ENCODE measurements at places on chromosomes 13 and 19. TPM values are rescaled to one million over a fixed set of nuclear protein-coding genes. Genes with fewer than 3 reads are reported as not detected.

DNA sequence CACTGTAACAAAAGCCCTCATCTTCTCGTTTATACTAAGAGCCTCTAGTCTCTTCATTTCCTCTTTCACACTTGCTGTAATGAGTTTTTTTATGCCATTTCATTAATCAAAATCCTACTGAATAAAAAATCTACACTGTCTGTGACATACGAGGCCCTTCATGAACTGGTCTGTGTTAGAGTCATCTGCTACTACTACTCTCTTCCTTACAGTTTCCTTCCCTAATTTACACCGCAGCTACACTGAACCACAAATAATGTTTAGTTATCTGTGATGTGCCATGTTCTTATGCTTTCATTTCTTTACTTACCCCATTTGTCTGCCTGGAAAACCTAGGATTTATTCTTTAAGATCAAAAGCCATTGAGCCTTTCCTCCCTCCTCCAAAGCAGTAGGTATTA lies 16.0 kb downstream of the UFM1 start:
- no peak for DNase-seq

DNA sequence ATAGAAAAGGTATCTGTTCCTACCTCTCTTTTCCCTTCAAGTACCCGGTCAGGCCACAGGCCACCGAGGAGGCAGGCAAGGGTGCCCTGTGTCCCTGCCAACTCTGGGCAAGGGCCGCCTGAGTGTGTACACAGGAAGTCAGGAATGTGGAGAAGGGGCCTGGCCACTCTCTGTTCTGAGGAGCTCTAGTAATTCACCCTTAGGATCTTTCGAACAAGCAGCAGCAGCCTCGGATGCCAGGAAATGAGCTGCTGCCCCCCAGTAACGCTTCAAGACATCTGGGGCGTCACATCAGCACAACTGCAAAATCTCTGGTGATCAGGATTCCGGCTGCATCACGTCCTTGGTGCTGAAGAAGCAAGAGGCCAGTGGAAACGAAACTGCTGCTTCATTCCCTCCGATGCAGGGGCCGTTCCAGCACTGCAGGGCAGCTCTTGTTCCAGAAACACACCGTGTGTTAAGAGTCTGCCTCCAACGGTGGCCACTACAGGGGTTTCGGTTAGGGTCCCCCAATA lies 2.0 kb downstream of the RAB20 start:
- DNase-seq, result peak; percentile 25

VSIG10L gene
- 8.5 TPM for total RNA-seq

DNA sequence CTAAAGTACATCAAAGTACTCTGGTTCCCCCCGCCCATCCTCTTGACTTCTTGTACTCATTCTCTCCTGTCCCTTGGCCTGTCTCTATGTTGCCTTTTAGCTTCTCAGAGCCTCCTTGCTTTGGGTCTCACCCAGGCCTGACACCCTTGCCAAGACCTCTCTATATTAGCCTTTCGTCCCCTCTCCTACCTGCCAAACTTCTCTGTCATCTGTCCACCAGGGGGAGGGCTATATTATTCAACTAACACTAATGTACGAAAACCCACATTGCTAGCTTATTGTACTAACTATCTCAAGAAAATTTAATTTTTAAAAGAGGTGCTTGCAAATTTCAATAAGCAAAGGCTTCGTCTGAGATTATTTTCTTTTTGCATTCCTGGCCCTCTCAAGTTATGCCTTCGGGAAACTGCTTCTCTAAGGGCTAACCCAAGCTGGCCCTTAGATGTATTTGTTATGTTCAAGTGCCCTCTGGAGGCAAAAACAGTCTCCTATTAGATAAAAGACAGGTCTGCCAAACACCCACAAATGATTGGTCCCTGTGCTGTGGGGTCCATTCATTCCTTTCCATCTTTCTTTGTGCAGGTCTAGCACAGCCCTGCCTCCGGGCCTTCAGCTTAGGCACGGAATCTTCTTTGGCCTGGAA lies 6.3 kb upstream of the MRPS31 start:
- DNase-seq, result peak; percentile 31

DNA sequence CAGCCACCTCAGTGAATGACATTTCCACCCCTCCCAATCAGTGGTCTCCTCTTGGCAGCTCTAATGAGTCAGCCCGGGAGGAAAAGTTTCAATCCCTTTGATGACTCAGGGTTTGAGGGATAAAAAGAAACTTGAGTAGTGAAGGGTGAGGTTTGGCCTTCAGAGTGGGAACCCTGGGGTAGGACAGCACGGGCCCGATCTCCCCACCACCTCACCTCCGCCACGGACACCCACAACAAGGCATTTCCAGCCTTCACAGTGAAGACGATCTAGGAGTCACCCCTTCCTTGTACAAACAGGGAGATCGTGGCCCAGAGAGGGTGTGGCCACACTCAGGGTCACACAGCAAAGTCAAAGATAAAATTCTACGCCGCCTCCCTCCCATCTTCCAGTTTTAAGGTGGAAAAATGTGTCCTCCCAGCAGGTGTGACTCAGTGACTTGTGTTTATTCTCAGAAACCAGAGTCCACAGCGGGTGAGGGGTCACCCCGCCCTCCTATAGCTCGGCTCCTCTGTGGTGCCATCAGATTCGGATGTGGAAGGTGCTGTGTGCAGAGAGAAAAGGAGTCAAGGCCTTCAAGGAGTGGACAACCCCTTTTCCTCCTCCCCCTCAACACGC lies 12.3 kb downstream of the CIB3 start:
- peak; percentile 79 for DNase-seq

- DNase-seq, result no peak
Measured at GRCh38 chr19:4087787-4088679, 21.3 kb upstream of the ZBTB7A start.

DNA sequence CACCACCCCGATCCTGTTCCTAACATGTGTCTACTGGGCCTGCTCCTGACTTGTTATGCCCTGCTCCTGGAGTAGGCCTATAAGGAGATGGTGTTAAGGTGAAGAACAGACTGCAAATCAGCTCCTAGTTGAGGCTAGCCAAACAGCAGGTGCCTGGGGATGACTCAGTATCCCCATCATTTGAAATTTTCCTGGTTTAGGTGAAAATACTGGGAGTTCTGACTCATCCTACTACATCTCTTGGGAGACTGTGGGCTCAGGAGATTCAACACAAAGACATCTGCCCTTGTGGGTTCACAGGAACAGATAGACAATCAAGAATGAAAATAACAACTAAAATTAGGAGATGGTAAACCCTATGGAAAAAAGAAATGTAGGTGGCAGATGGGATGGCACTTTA lies 41.2 kb downstream of the BRD4 start:
- no peak for DNase-seq

DNA sequence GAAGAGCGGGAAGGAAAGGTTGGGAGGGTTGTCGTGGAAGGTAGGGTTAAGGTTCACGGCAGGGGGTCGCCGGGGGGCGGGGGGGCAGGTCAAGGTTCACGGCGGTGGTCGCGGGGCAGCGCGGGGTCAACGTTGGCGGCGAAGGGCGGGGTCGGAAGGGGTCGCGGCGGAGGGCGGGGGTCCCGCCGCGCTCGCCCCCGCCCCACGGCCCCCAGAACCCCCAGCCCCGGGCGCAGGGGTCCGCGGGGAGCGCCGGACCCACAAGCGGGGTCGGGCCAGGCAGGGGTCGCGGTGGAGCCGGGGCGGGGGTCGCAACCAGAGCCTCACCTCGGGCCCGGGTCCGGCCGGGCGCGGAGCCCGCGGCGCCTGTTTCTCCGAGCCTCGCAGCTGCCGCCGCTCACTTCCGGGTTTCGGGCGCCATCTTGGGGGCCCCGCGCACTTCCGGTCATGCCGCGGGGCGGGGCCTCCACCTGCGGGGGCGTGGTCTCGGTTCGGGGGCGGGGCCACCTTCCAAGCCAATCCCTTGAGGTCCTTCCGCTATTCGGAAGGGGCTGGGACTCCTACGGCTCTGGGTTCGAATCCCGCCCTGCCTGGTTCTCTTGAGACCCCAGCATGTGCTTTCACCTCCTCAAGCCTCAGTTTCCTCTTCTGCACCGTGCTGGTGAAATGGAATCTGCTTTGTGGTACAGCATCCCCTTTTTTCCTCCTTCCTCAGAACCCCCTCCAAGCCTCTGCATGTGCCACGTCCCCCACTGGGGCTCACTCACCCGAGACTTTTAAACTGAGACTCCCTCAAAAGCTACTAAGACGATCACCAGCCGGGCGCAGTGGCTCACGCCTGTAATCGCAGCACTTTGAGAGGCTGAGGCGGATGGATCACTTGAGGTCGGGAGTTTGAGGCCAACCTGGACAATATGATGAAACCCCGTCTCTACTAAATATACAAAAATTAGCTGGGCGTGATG lies at the start of gene SBNO2:
TSS of gene SBNO2 (minus strand) at position 424 of the 965 bp plus-strand sequence. CDS start 19,992 bp downstream, outside the sequence.
- DNase-seq, result peak; percentile 61

DNA sequence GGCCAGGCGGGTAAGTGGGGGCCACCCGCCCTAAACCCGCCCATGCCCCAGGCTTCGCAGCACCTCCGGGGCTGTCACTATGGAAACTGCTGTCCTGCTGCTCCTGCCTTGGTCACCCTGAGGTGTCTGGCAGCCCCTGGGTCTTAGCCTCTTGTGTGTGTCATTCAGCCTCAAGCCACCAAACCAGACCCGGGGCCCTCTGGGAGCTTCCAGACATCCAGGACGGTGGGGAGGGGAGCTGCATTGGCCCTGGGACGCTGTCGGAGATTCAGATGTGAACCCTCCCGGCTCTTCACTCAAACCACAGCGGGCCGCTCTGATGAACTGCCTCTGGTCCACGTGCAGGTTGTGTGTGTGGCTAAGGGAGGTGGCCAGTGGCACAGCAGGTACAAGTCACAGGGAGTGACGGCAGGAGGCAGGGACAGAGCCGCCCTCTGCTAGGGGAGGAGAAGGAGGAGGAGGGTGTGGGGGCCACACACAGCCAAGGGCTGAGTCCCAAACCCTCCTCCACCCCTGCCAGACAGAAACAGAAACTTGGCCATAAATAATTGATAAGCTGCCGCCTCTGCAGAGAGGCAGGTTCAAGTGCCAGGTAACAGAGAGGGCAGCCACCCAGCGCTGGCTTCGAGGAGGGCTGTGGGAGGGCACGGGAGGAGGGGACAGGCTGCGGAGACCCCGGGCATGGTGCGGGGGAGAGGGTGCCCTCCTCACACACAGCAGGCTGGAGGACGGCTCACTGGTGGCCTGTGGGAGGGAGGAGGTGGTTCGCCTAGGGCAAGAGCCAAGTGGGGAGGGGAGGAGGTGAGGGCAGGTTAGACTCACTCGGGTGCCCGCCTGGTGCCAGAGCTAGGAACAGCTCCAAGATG lies 8.0 kb downstream of the NANOS3 start:
- DNase-seq, result no peak

DNA sequence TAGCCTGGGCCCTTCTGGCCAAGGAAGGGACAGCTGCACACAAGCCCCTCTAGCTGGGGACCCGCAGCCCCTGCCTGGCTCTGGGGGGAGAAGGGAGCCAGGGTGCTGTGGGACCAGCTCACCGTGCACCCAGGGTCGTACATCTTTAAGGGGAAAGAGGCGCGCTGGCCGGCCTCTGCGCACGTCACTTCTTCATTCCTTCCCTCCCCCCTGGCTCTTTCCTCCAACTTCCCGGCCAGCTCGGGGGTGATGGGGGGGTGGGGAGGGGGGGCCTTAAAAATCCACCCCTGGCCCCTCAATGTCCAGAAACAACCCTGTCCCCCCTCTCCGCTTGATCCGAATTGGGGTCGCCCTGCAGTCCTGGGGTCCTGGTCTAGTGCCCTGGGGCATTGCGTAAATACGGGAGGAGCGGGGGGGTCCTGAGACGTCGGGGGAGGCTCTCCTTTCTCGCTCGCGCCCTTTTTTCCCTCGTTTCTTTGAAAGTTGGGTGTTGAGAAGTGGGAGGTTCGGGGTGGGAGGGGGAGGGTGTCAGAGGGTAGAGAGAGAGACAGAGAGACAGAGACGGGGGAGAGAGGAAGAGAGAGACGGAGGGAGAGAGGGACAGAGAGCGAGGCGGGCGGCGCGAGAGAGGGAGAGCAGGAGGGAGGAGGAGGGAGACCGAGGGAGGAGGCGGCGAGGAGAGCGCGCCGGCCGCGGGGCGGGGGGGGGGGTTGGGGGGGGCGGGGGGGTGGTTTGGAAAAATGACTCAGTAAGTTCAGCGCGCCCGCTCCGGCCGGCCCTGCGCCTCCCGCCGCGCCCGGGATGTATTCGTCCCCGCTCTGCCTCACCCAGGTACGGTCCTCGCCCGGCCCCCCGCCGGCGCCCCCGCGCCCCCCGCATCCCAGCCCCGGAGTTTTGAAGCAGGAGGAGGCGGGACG lies at the start of gene NFIC:
TSS of gene NFIC (plus strand) at position 748 of the 917 bp plus-strand sequence. CDS start at position 802, 54 bp downstream.
- DNase-seq, result peak; percentile 82

CNN1 gene
- total RNA-seq, result 0.21 TPM

DNA sequence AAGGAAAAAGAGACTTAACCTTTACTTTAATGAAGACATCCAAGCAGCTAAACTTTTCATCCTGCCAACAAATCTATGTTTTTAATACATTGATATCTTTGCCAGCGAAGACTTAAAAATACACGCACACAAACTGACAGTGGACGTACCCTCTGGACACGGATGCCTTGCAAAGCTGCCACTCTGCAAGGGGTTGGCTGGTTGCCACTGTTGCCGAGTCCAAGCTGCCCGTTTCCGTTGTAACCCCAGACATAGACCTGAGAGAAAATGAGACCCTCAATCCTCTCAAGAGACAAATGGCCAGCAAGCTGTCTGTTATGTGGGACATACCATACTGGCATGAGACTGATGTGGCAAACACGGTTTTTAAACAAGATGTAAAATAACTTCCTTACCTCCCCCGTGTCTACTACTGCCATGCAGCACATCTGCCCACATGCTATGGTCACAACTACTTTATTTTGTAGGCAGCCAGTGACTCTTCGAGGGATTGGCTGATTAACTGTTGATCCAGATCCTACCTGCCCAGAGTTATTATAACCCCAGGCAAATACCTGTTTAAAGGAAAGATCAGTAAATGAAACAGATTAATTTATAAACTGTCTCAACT lies 21.2 kb downstream of the RCBTB2 start:
- DNase-seq, result no peak

DNA sequence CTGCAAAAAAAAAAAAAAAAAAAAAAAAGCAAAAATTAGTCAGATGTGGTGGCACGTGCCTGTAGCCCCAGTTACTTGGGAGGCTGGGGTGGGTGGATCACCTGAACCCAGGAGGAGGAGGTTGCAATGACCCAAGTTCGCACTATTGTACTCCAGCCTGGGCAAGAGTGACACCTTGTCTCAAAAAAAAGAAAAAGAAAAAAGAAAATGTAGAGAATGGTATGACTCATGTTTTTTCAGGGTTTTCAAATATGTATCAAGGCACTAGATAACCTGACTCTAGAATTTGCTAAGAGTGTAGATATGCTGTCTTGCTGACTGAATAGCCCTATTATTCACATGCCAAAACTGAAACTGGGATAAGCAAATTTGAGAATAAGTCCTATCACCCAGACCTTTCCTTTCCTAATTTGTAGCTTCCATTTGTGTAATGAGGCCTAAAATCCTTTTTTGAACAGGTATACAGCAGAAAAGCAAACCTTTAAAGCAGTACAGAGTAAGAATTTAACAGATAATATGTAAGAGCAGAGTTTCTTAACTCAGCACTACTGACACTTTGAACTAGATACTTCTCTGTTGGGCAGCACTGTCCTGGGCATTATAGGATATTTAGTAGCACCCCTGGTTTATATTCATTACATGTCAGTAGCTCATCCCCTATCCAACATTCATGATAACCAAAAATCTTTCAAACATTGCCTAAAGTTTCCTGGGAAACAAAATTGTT lies 108.6 kb downstream of the ELF1 start:
- DNase-seq, result no peak

C19orf33 gene
- 2.7 TPM for total RNA-seq
